Right kidney (tissue), 9 donors: ENCODE measurements at places on chromosomes 16 and 17.

- DNase-seq, result no peak
Measured at GRCh38 chr17:17028059-17028877, 14.0 kb upstream of the MPRIP start.

DNA sequence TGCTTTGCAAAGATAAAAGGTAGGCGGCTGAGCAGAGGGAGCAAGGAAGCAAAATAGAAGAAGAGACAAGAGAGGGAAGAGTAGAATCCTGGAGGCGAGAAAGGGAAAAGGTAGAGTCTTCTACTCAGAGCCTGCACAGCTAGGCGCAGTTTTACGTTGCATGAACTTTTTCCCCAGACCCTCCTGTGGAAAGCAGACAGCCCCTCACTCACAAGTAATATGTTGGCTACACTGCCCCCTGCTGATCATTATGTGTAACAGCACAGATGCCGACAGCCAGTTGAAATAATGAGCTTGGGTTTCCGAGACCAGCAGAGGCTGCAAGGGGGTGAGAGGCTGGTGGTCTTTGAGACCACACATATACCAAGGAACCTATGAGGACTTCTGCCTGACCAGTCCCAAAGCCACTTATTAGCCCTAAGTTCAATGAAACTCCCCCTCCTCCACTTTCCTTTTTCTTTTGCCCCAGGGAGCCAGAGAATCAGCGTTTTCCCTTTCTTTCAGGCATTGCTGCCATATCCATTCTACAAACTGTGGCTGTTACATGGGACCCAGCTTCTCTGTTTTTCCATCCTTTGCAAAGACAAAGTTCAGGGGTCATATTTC, 22.5 kb upstream of the CMTR2 start:
- peak; percentile 49 for DNase-seq

DNA sequence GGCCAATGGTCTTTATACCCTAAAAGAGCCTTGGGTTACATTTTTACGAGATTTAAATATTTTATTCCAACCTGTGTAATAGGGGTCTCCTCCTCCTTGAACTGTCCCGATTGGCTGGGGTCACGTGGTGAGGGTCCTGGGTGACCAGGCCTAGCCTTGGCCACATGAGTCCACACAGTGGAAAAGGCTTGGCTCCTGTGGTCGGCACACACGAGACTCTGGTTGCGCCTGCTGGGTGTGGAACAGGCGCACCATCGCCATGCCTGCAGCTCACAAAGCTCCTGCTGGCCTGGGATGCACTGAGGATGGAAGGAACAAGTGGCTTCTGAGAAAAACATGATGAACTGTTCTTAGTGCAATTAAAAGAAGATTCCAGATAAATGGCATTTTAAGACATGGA, 103.9 kb upstream of the ZNF750 start:
- DNase-seq, result no peak

GRCh38 chr17:32335046-32335445, 6.9 kb downstream of the C17orf75 start:
- DNase-seq, result no peak

DNA sequence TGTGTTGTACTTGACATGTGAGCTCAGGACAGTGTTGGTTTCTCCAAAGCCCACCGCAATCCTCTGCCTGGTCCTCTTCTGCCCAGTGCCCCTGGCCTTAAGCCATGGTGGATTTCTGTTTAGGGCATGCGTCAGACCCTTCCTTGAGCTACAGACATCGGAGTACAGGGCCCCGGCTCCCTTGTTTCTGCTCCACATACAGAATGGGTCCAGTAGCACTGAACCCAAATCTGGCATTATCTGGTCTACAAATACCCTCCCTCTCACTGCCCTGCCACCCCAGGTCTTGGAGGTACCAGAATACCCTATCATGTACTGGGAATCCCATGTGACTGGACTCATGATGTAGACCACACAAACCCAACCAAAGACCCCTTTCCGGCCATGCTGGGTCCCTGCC, 27.4 kb upstream of the ZNHIT3 start:
- DNase-seq, result no peak

DNA sequence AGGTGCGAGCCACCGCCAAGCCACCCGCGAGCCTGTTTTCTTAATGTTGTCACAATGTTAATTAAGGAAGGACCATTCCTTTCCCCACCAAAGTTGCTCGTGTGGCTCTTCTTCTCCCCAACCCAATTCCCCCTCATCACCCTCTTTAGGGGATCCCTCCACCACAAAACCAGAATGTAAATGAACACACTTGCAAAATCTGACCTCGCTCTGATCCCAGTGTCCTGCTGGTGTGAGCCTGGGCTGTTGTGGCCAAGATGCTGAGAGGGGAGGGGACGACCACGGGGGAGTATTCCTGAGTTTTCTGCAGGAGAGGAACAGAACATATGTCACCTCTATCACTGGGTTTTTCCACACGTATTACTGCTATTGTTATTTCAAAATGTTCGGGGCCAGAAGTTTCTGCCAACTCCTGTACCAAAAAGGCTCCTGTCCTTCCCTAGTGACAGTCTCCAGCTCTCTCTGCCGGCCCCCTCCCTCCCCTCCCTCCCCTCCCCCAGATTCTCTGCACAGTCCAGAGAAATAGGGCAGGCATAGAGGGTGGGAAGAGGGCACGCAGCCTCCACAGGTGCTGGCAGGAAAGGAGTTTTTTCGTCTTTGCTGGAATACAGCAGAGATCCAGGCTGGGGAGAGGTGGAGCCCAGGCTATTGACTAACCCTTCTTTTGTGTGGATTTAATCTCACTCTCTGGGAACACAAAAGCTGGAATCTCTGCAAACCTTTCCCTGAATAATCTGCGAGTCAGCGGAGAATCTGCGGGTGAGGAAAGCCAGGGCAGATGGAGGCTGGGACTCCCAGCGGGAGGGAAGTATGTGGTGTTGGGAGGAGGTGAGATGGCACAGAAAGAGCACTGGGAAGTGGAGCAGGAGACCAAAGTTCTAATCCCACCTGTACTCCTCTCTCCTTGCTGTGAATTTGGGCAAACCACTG, 4.5 kb upstream of the CA4 start:
- DNase-seq, result no peak

GRCh38 chr17:47698749-47699535, 5.0 kb downstream of the TBKBP1 start:
- DNase-seq, result no peak

DNA sequence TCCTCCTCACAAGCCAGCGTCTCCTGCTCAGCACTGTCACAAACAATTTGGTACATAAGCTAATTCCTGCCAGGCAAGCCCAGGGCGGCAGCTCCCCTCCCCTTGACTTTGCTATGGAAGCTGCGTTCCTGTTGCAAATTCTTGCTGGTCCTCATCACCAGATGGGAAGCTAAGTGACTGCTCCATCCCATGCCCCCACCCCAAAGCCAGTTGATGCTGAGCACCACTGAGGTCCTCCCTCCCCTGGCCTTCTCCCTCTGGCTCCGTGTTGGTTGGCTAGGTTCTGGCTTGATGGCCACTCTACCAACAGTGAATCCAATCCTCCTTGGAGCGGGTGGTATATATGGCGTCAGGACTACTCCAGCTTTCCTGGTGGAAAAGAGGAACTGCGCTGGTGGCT, 34.4 kb downstream of the PIPOX start:
- no peak for DNase-seq

- DNase-seq, result no peak
Measured at GRCh38 chr16:54504372-54504771, 217.8 kb upstream of the IRX3 start.

GRCh38 chr16:729768-730665, 3.1 kb downstream of the HAGHL start:
- DNase-seq, result no peak

DNA sequence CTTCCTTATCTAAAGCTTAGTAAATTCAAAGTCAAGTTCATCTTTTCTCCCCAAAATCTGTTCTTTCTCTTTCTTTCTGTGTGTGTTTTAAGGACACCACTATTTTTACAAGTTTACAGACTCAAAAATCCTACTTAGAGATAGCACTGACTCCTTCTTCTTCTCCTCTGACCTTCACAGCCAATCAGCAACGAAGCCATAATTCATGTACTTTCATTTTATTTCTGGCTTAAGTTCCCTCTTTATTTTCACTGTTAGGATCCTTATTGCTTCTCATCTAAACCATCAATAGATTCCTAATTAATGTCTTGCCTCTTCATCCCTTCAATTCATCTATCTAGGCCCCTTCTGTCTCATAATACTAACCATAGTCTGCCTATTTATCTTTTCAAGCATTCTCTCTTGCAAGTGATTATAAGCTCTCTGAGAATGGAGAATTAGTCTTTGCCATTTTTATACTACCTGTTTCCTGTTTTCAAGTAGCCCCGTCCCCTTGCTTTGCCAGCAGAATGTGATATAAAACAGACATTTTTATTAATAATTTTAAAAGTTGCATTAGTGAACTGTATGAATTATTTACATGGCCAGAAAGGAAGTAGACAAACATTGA, 27.0 kb downstream of the CDC27 start:
- DNase-seq, result no peak

DNA sequence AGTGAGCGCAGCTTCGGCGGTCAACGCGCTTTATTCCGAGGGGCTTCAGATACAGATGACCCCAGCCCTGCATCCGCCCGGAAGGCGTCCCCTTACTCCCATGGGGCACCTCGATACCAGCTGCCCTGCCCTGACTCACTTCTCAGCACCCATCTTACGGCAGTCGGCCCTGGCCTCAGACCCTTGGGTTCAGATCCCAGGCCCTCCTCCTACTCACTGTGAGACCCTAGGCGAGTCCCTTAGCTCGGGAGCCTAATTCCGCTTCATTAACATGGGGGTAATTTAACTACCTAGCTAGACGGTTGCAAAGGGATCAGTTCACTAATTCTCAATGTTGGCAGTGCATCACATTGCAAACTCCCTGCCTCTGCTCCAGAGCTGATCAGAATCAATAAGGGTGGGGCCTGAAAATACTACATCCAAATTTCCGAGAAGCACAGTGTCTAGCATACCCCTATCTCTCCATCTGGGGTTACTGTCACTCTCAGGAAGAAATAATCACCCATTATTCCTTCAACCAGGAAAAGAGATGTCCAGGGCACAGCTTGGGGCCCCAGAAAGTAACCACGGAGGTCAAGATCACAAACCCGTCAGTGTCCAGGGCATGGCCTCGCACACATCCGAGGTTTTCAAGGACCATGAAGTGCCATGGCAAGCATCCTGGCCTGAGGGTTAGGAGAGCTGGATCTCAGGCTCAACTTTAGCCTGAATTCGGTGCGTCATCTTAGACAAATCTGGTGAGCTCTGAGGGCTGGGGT, 415 bp upstream of the FLOT2 start:
- no peak for DNase-seq
